ENCODE measurements at places on chromosomes 1 and 21.

DNA sequence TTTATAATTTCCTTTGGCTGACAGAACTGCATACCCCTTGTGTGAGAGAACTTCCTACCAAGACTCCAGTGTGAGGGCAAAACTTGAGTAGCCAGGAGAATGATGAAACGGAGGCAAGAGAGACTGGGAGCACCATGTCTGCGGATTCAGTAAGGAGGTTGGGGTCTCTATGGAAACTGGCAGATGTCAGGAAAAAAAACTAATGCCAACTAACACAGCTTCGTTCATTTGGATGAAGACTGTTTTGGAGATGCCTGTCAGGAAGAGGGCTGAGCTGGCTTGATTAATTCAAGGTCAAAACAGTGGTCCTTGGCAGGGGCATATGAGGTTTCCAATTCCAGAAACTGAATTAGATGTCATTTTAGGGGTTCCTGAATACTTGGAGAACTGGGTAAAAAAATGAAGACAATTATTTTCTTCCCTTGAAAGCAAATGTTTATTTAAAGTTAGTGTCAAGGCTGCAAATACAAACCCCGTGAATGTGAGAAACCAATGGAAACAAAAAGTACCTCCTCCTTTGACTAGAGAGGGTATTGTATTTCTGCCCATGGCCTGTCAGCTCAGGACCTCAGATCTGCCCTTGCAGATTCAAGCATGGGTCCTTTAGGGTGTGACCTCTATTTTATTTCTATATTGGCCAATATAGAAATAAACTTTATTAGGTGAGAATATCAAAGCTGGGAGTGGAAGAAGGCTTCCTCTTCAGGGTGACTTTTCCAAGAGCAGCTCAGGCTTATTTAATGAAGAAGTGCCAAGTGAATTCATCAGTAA is 110.5 kb downstream of the MAST2 start:
- no peak for DNase-seq

GRCh38 chr1:230858918-230859729 is 9.2 kb downstream of the C1orf198 start:
- no peak for DNase-seq

DNA sequence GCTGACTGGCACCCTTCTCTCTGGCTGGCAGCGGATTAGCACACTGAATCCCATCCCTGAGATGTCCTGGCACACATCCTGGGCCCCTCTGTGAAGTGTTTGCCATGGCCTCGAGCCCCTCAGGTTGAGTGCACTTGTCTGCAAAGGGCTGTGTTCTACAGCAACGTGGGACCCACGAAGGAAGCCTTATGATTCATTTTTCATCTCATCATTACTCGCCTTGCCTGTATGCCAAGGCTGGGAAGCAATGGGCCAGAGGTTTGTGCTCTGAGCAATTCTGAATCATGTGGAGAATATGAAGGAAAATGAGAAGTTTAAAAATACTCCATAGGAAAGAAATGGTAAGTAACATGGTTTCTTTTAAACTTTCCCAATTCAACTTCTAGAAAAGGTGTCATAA is 124.8 kb upstream of the LMO4 start:
- DNase-seq = no peak

- no peak for DNase-seq
Measured at GRCh38 chr21:34128674-34129038, 55.3 kb downstream of the MRPS6 start.

DNA sequence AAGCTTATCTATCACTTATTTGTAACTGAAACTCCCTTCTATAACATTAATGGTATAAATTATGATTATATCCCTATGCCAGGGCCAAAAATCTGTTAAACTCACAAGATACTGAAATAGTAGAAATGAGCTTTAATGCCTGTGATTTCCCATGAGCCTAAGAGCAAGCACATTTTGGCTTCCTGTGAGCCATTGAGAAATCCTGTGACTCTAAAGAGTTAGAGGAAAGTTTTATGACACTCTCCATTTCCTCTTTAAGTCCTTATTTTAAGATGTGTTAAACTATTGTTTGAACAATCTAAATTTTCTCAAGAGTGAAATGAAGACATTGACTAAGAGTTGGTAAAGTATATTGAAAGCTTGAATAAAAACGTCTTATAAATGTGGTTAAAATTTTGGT is 45.6 kb downstream of the SUCO start:
- no peak for DNase-seq

DNA sequence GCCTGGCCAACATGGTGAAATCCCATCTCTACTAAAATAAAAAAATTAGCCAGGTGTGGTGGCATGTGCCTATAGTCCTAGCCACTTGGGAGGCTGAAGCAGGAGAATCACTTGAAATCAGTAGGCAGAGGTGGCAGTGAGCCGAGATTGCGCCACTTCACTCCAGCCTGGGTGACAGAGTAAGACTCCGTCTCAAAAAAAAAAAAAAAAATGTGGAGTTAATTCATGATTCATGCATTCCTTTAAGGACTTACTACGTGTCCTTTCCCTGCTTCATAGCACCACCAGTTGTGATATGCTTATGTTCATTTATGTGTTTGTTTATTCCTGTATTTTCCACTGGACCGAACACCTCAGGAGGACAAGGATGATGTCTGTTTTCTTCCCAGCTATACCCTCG is 12.7 kb upstream of the PRELP start:
- DNase-seq = no peak

DNA sequence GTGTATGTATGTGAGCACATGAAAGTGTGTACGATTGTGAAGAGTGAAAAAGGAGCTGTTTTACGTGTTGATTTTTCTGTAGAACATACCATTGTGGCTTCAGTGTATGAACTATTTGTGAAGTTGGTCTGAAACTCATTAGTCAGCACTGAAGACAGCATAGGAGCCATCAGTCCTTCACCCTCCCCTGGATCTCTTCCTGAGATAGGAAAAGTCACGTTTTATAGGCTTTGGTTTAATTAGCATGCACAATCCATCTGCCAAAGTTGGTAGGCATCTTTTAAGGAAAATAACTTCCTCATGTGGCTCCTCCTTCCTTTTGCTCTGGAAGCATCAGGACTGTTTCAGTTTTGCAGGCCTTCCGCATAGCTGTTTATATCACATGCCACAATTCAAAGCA is 1.4 kb upstream of the RABIF start:
- no peak for DNase-seq

- DNase-seq = no peak
Measured at GRCh38 chr1:220149742-220150141, 55.8 kb downstream of the IARS2 start.

DNA sequence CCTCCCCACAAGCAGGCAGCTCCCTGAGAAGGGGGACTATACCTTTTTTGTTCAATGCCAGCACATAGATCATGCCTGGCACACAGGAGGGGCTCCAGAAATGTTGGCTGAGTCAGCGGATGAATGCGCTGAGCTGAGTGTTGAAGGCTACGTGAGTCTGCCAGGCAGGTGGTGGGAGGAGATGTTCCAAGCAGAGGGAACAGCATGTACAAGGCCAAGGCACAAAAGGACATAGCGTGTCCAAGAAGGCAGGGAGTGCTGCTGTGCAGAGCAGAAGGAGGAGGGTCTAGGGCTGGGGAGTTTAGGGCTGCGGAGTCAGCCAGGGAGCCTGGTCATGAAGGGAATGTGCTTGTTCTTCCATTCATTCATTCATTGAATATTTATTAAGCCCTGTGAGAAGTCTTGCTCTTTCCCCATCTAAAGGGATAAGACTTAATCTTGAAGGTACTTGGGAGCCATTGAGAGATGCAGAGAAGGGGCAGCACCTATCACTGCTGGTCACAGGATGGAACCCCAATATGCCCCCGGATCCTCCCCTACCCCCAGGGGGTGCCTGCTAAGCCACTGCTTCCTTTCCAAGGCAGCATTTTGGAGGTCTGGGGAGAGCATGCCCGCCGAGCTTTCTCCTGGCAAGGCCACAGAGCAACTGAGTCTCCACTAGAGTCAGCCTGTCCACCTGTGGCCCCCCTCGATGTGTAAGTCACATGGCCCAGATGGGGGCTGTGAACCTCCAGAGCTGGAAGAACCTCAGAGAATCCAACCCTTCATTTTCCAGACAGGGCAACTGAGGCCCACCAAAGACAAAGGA is 31.2 kb upstream of the LAPTM5 start:
- DNase-seq = no peak

GRCh38 chr1:23140940-23141596 is 27.6 kb downstream of the LUZP1 start:
- DNase-seq = no peak

- no peak for DNase-seq
Measured at GRCh38 chr1:64699327-64699726, 45.5 kb upstream of the RAVER2 start.

GRCh38 chr1:17465228-17465627 is 25.8 kb upstream of the RCC2 start:
- DNase-seq = no peak

- DNase-seq = peak; percentile 26
Measured at GRCh38 chr1:35683012-35683411, 35.7 kb downstream of the C1orf216 start.

DNA sequence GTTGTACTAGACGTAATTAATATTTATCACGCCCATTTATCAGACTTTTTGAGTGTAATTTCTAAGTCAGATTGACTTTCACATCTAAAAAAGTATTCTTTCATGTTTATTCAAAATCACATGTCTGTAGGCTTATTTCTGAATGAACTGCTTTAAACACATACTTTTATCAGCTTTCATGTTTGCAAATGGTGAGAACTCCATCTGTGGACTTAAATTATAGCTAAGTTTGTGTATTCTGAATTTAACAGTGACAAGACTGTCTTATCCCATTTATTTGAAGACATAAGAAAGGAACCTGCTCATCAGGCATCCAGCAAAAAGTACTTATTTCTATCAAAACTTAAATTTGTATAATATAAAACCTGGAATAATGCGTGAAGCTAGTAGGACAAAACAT is 69.3 kb downstream of the DENND1B start:
- DNase-seq = no peak

DNA sequence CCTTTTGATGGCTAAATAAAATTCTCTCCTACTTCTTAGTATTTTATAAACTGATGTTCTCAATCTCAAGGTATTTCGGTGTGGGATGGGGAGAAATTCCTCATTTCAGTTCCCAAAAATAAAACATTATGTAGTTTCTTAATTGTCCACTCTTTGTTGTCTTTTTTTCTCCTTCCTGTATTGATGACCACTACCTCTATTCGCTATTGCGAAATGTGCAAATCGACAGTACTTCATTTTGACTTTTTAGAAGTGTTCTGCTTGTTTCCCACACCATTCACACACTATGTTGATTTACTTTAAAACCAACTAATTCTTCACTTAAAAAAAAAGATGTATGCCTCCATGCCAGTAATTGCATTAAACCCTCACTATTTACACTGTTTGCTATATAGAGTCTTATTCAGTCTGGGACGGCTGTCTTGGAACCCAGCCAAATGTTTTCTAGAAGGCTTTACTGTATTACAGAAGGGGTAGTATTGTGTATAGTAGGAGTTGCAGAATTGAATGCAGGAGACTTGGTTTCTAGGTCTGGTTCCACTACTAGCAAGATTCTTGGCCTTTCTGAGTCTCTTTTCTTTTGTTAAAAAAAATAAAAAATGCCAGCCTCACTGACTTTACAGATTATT is 5.6 kb downstream of the RNF2 start:
- DNase-seq = no peak

DNA sequence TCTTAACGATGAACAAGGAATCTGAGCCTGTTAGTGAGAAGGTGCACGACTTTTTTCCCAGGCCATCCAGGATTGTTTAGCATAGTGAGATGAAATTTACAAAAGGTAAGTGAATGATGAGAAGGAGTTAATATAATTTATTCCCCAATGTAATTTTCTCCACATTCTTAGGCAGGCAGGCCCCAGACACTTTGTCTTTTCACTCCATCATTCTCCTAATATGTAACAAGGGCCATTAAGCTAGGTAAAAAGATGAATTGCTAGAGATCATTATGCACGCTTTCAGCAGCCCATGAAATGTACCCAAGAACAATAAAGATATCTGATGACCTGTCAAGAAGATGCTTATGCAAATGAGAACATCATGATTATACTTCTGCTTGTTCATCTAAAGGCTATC is 24.1 kb downstream of the NIBAN1 start:
- no peak for DNase-seq

- DNase-seq = no peak
Measured at GRCh38 chr1:6280761-6281451, 20.0 kb upstream of the GPR153 start.

GRCh38 chr1:155300553-155301329 is 497 bp downstream of the PKLR start:
- DNase-seq = no peak

GRCh38 chr1:168565825-168566224 is 10.6 kb upstream of the XCL1 start:
- no peak for DNase-seq

All from GM12865 (cell line).